H7 (cell line): ENCODE measurements at places on chromosomes 7 and 10. TPM values are rescaled to one million over a fixed set of nuclear protein-coding genes. Genes with fewer than 3 reads are reported as not detected.

- no peak for DNase-seq
Measured at GRCh38 chr10:121102706-121103105, 251.5 kb downstream of the WDR11 start.

DNA sequence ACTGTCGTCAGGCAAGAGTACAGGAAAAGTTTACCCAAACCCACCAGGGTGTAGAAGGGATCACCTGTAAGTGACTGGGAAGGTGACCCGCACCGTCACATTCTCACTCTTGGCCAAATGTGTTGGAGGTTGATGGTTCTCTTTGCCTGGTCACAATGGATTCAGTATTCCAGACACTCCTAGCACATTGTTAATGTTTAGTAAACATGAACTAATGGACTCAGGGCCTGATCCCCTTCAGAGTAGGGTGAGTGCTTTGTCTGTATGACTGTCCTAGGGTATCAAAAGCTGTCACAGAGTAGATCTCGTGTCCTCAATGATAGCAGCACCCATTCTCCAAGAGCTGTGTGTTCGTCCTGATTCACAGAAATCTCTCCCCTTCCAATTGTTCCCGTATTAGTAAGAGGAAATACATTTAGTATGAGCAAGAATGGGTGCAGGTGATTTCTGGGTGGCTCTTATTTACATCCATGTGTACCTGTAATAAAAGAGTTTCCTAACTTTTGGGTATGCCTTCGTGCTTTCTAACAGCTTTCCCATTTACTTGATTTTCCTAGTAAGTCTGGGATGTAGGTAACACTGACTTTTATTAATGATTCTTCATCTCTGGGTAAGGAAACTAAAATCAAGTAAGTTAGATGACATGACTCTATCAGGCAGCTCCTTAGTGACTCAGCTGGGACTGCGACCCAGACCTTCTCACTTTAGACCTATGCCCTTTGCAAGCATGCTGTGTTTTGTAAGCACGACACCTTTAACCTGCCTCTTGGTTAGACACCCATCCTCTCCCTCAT lies 4.7 kb downstream of the EEPD1 start:
- DNase-seq, result no peak

- DNase-seq, result no peak
Measured at GRCh38 chr7:4675771-4676367, 6.2 kb upstream of the FOXK1 start.

DNA sequence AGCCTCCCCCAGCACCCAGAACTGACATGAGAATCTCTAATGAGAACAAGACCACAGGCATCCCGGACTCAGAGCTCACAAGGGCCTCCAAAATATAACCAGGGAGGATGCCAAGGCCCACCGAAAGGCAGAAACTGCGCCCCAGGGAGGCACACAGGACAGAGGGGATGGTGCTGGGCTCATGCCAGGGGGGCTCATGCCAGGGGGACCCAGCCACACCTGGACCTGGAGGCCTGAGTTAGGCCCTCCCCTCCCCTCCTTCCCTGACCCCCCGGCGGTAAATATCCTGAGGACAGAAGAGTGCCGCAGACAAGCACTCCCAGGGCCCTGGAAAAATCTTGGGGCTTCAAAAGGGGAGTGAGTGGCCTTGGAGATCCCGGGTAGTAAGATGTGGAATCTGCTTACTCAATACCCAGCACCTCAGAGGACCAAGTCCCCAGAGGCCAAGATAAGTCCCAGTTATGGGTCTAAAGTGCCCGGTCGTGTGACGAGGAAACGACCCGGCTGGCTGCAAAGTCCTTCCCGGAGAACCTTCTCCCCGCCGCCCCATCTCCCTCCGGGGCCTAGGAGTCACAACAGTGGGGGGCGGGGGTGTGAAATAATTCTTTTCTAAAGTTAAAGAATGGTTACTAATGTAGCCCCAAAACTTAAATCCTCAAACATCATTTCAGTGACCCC lies 11.9 kb downstream of the PDGFA start:
- DNase-seq, result no peak

DNA sequence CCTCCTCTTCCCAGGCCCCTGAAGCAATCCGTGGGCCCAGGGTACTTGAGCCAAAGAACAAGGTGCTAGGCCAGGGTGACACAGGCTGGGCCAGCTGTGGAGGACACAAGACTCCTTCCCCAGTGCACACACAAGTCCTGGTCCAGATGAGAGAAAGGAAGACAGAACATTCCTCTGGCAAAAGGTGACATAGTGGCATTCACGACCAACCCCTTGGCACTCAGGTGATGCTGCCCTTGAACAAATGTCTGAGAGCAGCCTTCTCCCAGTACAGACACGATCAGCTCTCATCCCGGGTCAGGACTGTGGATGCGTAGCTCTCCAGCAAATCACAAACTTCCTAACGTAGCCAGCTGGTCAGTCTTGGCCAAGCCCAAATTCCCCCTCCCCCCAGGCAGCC lies 118.5 kb downstream of the OAT start:
- no peak for DNase-seq

DNA sequence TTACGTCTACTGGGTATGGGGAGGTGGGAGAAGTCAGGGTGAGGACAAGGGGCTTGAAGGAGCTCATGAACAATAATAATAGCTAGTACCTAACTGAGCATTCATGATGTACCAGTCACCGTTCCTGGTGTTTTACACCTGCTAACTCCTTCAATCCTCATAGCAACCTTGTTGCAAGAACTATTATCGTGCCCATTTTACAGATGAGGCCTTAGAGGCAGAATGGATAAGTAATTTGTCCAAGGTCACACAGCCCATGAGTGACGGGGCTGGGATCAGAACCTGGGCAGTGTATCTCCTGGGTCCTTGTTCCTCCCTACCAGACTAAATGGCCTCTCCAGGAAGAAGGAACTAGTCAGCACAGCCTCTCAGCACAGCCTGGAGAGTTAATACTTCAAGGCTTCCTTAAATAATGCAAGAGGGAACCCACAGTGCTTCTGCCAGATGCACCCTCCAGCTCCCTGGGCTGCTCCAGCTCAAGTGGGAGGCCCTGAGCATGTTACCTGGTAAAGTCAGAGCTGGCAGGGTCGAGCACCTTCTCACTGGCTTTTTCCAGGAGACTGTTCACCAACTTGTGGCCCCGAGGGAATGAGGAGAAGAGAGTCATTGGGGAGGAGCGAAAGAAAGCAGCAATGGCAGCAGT lies 28.8 kb downstream of the RRP12 start:
- DNase-seq, result no peak

Gene LIPK
- not detected in 2 replicates for total RNA-seq

Gene CCDC186
- total RNA-seq, result 5.9 and 15.6 TPM in 2 replicates

DNA sequence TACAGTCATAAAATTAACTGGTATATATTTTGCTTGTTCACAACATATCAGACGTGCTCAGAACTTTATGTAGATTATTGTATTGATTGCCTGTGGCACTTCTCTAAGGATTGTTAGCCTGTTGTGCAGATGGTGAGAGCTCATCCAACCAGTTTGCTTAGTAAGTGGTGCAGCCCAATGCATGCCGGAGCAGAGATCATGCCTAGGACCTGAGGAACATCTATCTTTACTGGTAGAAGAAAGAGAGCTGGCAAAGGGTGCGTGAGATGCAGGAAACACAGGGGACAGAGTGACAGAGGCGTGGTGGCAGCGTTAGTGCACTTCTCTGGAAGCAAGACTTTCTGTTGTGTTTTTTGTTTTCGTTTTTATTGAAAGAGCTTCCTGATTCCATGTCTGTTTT lies 35.9 kb downstream of the CCM2 start:
- peak; percentile 17 for DNase-seq

DNA sequence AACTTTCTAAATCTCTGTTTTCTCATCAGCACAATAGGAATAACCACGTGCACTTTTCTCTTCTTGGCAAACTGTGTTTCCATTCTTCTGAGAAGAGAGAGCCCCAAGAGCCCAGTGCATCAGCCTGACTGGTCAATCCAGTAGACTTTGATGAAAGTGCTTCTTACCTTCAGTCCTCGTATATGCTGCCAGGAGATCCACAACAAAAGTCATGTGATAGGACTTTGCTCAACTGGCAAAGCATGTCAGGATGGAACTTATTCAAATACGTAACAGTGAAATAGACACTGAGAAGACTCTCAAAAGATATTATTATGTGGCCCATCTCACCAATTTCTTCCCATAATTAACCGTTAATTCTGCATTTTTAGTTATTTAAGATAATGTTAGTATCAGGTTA lies 1031.5 kb upstream of the LRRTM3 start:
- no peak for DNase-seq

Gene FBXL13
- 0.97 and 1.3 TPM in 2 replicates for total RNA-seq

Gene ITIH5
- total RNA-seq, result 0.67 and 1.9 TPM in 2 replicates

Gene KCNMA1
- total RNA-seq, result 0.94 and 1.3 TPM in 2 replicates

Gene CUEDC2
- total RNA-seq, result 51.3 and 64.7 TPM in 2 replicates

DNA sequence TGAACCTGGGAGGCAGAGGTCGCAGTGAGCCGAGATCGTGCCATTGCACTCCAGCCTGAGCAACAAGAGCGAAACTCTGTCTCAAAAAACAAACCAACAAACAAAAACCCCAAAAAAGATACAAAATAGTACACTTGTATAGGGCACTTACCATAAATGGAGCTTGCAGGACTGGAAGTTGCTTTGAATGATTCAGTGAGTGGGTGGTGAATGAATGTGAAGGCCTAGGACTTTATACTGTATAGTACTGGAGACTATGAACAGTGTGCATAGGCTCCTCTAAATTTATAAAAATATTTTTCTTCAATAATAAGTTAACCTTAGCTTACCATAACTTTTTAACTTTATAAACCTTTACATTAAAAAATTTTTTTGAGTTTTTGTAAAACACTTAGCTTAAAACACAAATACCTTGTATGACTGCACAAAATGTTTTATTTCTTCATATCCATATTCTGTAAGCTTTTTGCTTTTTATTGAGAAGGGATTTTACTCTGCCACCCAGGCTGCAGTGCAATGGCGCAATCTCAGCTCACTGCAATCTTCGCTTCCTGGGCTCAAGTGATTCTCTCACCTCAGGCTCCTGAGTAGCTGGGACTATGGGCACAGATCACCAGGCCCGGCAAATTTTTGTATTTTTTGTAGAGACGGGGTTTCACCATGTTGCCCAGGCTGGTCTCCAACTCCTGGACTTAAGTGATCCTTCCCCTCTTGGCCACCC lies 6.9 kb upstream of the H2AZ2 start:
- DNase-seq, result no peak

Gene BMPR1A
- total RNA-seq, result 86.5 and 99.3 TPM in 2 replicates

GRCh38 chr10:45256246-45256645 lies 59.2 kb downstream of the OR13A1 start:
- no peak for DNase-seq

DNA sequence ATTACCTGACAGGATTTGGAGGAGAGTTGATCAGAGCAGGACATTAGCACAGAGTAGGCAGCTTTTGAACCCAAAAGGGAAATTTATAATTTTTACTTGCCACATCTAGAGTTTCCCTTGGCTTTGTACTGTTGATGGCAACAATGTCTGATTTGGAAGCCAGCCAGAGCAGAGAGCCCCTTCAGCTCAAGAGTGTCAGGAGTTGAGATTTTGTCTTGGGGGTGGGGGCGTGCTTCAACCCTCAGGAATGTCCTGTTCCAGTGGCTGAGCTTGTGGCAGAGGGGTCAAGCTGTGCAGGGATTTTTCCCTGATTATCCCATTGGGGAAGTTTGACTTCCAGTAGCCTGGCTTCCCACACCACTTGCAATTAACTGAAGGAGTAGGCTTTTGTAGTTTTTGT lies 27.0 kb downstream of the SP4 start:
- DNase-seq, result no peak

Gene TMEM273
- not detected in 2 replicates for total RNA-seq

Gene MET
- 14.6 and 25.4 TPM in 2 replicates for total RNA-seq

DNA sequence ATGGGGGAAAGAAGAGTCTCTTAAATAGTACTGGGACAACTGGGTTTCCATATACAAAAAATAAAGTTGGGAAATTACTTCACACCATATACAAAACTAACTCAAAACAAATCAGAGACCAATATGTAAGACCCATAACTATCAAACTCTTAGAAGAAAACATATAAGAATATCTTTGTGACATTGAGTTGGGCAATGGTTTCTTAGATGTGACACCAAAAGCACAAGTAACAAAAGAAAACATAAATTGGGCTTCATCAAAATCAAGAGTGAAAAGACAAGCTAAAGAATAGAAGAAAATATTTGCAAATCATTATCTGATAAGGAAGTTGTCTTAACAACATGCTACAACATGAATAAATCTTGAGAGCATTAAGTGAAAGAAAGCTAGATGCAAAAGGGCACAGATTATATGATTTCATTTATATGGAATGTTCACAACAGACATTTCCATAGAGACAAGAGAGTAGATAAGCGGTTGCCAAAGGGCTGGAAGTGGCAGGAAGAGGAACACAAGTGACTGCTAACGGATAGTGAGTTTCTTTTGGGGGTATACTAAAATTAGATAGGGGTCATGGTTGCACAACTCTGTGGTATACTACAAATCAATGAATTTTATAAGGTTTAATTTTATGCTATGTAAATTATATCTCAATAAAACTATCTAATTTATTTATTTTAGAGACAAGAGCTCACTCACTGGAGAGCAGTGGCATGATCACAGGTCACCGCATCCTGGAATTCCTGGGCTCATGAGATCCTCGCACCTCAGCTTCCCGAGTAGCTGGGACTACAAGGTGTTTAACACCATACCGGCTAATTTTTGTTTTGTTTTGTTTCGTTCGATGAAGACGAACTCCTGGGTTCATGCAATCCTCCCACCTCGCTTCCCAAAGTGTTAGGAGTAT lies 35.4 kb downstream of the JMJD1C start:
- DNase-seq, result no peak

GRCh38 chr7:832968-833424 lies 720 bp downstream of the SUN1 start:
- no peak for DNase-seq

- peak; percentile 98 for DNase-seq
Measured at GRCh38 chr7:98211221-98211675, at the start of gene BHLHA15. BHLHA15 (plus strand) TSS chr7:98211439; CDS start chr7:98212310, 871 bp downstream.

DNA sequence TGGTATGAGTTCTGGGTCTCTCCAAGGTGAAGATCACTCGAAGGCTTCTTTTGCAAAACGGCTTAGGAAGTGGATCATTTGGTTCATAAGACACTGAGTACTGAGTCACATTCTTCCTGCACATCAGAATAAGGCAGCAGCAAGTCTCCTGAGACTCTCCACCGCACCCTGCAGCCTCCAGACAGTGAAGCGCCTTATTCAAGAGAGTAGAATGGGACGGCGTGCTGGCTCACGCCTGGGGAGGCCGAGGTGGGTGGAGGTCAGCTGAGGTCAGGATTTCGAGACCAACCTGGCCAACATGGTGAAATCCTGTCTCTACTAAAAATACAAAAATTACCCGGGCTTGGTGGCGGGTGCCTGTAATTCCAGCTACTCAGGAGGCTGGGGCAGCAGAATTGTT lies 70.3 kb downstream of the C10orf143 start:
- DNase-seq, result no peak

DNA sequence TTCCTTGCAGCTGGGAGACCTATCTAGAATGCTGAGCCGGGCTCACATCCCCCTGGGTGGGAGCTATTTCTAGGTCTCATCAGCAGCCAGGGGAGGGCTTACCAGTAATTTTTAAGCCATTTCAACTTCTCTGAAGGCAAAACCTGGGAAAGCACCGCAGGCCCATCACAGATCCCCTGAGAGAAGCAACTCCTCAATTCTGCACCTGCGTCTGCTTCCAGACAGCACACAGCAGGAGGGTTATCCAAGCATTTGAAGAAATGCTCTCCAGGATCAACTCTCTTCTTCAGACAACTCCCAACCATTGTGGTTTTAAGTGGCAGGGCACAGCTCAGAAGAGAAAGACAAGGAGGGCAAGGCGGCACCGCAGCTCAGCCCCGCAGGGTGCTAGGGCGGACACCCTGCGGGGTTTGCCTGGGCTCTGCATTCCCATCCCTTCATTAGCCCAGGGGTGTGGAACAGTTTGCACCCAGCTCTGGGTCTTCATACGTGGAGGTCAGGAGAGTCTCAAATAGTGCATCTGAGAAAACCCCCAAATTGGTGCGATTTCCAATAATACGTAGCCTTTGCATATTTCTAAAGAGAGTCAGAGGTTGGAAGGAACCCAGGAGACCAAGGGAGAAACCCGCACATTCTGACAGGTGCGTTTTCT lies 618.7 kb downstream of the DNAJB6 start:
- DNase-seq, result peak; percentile 66
